ENCODE measurements at places on chromosomes 2 and 18.

- DNase-seq, result no peak
These were observed 169.1 kb downstream of the NDUFA10 start for GRCh38 chr2:239855863-239856587.

DNA sequence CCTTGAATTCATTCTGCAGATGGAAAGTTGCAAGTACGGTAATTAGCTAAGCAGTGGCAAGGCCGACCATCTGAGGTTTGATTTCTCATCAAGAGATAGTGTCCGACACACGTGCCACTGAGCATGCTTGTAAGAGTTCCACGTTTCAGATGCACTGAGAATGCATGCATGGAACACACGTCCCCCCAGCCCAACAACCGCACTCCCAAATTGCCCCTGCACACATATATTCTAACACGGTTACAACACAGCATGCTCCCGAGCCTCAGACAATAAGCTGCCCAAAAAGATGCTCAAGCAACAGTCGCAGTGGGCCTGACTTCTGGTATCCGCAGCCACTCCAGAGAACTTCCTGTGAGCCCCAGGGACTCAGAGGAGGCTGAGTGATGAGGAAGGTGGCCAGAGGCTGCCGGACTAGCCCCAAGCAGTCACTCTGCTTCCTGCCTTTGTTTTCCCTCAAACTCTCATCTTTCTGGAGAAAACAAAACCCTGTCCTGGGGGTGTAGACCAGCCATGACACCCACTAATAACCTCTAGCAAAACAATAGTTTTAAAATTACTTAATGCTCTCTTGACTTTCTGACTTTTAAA is 204.0 kb downstream of the TGIF1 start:
- no peak for DNase-seq

GRCh38 chr2:193476171-193476800 is 1281.6 kb upstream of the TMEFF2 start:
- no peak for DNase-seq

DNA sequence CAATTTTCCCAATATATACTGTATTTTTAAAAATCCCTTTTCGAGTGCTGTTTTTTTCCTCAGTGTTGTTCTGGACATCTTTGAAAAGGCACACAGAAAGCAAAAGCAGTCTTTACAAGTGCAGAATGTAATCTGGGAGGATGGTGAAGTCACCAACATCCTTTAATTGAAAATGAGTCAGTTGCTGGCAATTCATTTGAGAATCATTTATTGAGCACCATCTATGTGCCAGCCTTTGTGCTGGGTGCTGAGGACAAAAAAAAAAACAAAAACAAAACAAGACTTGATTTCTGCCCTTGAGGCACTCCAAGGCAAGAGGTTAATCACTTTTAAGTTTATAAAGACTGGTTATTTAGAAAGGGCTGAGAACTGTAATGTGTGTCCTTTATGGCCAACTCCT is 46.7 kb upstream of the ACVR1 start:
- no peak for DNase-seq

- DNase-seq, result no peak
These were observed 9.5 kb downstream of the SLC1A4 start for GRCh38 chr2:64998658-64999061.

DNA sequence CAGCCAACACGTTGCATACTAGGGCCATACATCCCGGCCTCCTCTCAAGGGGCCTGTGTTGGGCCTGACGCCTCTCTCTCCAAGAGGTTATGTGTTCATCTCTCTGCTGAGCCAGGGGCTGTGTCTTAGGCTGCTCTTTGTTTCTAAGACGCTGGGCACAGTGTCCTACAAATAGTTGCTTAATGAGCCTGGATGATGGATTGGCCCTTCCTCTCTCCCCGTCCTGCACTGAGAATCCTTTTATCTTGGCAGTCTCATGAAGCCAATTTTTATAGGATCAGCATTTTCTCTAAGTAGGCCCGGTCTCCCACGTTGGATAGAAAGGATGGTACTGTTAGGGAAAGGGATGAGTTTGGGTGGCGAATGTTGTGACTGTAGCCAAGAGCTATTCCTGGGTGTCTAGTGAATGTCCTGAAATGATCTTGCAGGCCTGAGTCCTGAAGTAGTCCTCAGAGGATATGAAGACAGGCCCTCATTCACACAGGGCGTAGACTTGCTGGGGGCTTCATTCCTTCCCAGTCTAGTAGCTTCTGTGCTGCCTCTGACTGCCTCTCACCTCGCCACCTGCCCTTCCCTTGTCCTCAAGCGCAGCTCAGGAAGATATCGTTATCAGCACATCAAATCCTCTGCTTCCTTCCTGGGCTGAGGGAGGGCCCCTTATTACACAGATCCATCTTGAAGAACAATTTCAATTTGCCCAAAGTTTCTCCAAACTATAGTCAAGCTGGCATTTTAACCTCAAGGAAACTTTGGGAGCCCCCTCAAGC is 8.8 kb downstream of the LBH start:
- peak; percentile 2 for DNase-seq

DNA sequence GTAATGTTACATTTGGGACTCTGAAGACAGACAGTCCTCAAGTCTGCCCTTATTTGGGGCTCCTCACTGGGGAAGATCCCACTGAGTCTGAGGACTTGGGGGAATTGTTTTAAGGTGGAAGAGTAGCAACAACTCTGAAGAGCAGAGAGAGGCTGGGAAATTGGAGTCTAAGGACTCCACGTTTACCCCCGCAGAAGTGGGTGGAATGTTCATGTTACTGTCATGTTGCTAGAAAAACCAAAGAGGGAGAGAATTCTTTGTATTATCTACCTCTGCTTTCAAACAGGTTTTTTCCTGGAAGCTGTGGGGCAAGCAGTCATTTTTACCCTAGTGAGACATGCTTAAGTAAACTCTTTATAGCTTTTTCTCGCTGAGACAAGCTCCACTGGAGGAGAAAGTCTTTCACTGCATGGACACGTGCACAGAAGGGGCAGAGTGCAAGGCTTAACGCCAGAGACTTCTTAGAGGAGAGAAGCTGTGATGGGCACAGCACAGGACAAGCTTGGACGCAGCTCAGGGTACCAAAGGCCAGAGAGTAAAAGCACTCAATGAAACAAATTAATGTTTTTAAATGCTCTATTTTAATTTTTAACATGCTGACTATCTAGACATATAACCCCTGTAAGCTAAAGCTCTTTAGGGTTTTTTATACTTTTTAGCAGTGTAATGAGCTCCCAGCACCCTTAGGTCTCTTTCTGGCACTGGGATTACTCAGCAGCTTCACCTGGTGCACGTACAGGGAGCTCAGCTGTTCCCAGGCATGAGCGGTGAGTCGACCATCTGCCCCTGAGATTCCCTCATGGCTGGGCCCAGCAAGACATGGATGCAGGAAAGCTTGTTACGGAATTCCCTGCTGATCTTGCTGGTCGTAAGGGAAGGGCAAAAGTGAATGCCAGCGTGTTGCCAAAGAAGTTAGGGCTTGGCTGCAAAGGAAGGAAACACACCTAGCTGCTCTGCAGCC is 54.5 kb upstream of the BIN1 start:
- no peak for DNase-seq

DNA sequence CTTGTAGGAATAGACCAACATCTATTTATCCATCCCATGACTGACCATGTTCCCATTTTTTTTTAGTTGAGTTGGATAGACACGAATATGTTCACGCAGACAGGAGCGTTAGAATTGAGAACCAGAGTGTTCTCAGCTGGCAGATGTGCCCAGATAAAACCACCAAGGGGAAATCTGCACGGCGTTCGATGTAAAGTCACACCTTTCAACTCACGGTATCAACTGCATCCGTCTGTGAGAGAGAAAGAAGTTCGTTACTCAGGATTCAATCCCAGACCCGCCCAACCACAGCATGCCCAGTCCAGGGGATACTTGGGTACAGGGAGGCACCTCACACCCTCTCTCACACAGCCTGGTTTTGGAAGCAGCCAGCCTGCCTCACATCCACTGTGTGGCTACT is 26.1 kb downstream of the MAL start:
- no peak for DNase-seq

DNA sequence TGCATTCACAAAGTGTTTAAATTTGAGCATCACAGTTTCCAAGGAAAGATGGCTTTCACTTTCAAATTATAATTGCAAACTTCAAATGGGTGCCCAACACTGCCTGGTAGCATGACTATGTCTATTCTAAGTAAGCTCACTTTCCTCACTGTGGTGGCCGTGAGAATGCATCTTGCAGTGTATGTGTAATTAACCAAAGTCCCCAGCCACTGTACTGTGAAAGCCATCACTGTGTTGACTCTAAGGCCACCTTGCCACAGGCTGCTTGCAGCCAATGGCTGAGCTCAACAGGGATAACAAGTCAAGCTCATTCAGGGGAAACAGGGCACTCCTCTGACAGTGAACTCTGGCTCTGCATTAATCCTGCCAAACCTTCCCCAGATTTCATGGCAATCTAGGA is 43.3 kb upstream of the LGALSL start:
- DNase-seq, result no peak

- peak; percentile 65 for DNase-seq
These were observed 954 bp upstream of the CTDSP1 start for GRCh38 chr2:218398437-218399390.

DNA sequence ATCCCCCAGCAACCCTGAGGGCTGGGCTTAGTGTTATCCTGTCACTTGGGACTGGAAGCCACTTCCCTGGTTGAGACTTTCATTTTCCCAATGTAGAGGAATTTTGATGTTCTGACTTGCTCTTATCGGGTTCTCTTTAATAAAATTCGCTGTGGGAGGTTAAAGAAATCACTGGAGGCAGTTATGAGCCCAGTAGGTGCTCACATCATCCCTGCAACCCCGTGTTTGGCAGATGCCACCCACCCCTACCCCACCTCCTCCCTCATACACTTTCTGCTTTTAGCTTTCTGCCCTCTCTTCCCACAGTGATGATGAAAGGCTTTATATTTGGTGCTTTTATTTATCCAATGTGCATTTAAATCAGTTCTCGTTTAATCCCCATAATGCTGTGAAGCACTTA is 106.6 kb downstream of the MAPK4 start:
- no peak for DNase-seq

DNA sequence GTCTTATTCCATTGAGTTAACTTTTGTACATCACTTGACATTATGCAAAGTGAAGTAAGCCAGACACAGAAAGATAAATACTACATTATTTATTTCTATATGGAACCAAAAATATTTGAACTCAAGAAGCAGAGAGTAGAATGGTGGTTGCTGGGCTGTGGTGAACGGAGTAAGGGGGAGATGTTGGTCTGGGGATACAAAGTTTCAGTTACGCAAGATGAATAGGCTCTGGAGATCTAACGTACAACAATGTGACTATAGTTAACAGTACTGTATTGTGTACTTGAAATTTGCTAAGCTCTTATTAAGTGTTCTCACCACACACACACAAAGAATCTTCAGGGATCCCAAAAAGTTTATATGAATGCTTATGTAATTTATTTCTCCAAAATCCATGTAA is 124.8 kb upstream of the VWC2L start:
- DNase-seq, result no peak

Data from activated naive CD4-positive, alpha-beta T cell treated with Interleukin-2 at 50 U/mL for 16 hours (primary cell).